Kidney (tissue), 22 donors: ENCODE measurements at places on chromosomes 11 and 22. TPM values are rescaled to one million over a fixed set of nuclear protein-coding genes. Genes with fewer than 3 reads are reported as not detected.
A peak's percentile ranks its signal among the peaks of the same experiment; 100 is the strongest.

The OR8G1 gene
- not detected for total RNA-seq

The OR4D5 gene
- total RNA-seq = not detected

- H3K4me1 ChIP-seq = peaks cover 23% of the 10 kb centered on the region
- H3K27ac ChIP-seq = no peak overlapping the region
- no peaks in the 10 kb centered on the region for H3K36me3 ChIP-seq
Observed at GRCh38 chr11:62398011-62398994, 20.5 kb upstream of the SCGB1A1 start.

DNA sequence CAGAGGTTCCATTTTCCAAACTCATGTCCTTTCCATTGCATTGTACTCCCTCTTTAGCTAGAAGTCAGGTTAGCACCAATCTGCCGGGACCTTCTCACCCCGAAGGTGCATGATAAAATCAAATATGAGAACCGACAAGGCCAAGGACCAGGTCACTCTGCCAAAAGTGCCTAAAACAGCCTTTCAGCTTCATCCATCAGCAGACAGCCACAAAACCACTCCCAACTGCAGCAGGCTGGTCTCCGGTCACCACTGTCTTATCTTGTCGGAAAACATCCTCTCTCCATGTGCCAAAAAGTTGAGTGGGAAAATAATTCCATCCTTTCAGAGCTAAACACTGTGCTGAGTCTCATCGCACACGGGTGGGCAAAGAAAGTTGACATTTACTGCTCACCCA is 1.4 kb downstream of the PI4KA start:
- H3K27me3 ChIP-seq = no peaks in the 10 kb centered on the region
- H3K27ac ChIP-seq = no peak overlapping the region
- H3K4me3 ChIP-seq = peak overlapping the region; percentile 81

The RAB36 gene
- total RNA-seq = 30.5 TPM

The C11orf65 gene
- total RNA-seq = 1.1 TPM

DNA sequence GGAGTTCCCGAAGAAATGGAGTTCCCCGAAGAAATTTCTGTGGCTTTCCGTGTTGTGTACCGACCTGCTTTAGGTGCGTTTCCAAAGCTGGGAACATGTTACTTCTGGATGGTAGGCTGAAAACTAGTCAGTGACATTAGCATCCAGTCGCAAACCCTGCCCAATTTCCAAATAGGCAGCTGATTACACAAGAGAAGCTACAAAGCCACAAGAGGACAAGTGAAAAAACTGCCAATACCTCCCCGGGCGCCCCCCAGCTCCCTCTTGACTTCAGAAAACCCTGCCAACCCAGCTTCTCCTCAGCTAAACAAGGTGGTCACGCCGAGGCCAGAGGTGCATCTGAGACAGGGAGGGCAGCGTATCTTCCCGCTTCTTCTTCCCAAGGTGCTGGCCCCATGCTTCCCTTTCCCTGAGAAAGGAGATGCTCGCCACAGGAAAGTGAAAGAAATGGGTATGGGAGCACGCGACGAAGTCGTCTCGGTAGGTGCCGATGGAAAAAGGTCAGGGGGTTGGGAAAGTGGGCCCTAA is 551 bp downstream of the AGBL2 start:
- H3K27ac ChIP-seq = no peak overlapping the region
- H3K4me1 ChIP-seq = no peaks in the 10 kb centered on the region
- peaks cover 2% of the 10 kb centered on the region for H3K36me3 ChIP-seq

- H3K4me3 ChIP-seq = no peak overlapping the region
- H3K36me3 ChIP-seq = no peaks in the 10 kb centered on the region
- H3K27ac ChIP-seq = no peak overlapping the region
- H3K27me3 ChIP-seq = no peaks in the 10 kb centered on the region
Observed at GRCh38 chr11:19727246-19727645, 14.6 kb downstream of the NAV2 start.

The CTTN gene
- total RNA-seq = 316 TPM

- H3K27ac ChIP-seq = no peak overlapping the region
- H3K4me3 ChIP-seq = no peak overlapping the region
- peaks cover 3% of the 10 kb centered on the region for H3K4me1 ChIP-seq
- no peak for DNase-seq
- no peaks in the 10 kb centered on the region for H3K27me3 ChIP-seq
Observed at GRCh38 chr11:61737131-61737530, 15.3 kb upstream of the MYRF start.

- no peaks in the 10 kb centered on the region for H3K27me3 ChIP-seq
- no peaks in the 10 kb centered on the region for H3K4me1 ChIP-seq
- H3K36me3 ChIP-seq = no peaks in the 10 kb centered on the region
- H3K27ac ChIP-seq = no peak overlapping the region
- H3K4me3 ChIP-seq = no peak overlapping the region
Observed at GRCh38 chr22:34354071-34354817, 434.0 kb upstream of the LARGE1 start.

- H3K4me1 ChIP-seq = no peaks in the 10 kb centered on the region
- no peak overlapping the region for H3K27ac ChIP-seq
- no peak for DNase-seq
- no peak overlapping the region for H3K4me3 ChIP-seq
- H3K36me3 ChIP-seq = peaks cover 8% of the 10 kb centered on the region
Observed at GRCh38 chr11:120467627-120468026, 43.9 kb upstream of the GRIK4 start.

- H3K36me3 ChIP-seq = no peaks in the 10 kb centered on the region
- peaks cover 16% of the 10 kb centered on the region for H3K4me1 ChIP-seq
Observed at GRCh38 chr22:31635638-31636306, 26.2 kb downstream of the PISD start.

- no peak overlapping the region for H3K27ac ChIP-seq
- no peak overlapping the region for H3K4me3 ChIP-seq
- DNase-seq = peak; percentile 45
Observed at GRCh38 chr22:49997932-49998717, 14.4 kb downstream of the IL17REL start.

DNA sequence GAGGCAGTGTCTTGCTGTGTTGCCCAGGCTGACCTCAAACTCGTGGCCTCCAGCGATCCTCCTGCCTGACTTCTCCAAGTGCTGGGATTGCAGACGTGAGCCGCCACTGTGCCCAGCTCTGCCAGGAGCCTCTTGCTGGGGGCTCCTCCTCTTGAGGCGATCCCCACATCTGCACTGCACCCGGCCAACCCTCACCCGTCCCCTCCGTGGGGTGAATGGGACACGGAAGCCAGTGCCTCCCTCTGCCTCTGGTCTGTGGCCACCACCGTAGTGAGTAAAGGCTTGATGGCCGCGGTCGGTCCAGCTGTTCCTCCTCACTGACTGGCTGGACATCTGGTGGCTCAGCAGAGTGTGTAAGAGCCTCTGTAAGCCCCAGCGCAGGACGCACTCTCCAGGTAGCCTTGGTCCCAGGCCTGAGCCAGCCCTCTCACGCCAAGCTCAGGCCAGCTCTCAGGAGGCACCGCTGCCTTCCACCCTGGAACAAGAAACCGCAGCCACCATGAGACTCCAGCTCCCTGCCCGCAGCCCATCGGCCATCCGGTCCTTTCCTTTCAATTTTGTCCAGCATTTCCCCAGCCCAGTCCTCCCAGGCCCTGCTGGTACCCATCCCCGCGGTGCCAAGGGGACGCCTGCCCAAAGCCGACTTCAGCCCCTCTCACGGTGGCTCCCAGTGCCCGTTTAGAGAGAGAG is 100.3 kb downstream of the BRD1 start:
- H3K4me3 ChIP-seq = no peak overlapping the region
- H3K36me3 ChIP-seq = no peaks in the 10 kb centered on the region

DNA sequence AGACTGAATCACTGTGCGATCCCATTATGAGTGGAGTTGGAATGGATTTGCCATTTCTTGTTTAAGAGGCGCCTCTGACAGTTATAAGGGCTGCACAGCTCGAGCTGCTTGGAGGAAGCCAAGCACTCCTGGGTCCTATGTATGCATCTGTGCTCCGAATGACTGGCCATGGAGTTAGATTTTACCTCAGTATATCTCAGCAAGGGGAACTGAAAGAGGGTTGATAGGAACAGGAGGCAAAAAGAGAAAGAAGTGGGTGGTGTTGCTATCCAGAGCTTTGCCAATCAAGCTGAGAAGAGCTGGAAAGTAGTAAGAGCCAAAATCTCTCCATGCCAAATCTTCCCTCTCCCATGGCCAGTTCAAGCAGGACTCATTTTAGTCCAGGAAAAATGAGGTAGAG is 632.0 kb upstream of the KIRREL3 start:
- no peaks in the 10 kb centered on the region for H3K27me3 ChIP-seq
- H3K36me3 ChIP-seq = no peaks in the 10 kb centered on the region
- H3K4me1 ChIP-seq = no peaks in the 10 kb centered on the region
- H3K4me3 ChIP-seq = no peak overlapping the region
- H3K27ac ChIP-seq = no peak overlapping the region

DNA sequence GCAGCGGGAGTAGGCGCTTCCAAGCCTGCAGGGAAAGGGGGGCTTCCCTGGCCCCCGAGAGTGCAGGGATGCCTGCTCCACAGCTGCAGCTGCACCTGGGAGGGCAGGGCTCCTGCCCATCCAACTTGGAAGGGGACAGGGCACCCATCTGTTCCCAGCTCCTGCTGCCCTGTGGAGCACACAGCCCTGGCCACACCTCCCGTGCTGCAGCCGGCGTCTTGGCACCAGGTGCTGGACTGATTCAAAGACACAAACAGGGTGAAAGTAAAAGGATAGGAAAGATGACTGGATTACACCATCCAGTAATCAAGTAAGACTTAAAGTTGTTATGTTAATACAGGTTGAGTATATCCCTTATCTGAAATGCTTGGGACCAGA is 14.8 kb downstream of the NPAT start:
- DNase-seq = no peak
- H3K27me3 ChIP-seq = no peaks in the 10 kb centered on the region
- peaks cover 8% of the 10 kb centered on the region for H3K36me3 ChIP-seq
- no peak overlapping the region for H3K4me3 ChIP-seq
- H3K4me1 ChIP-seq = no peaks in the 10 kb centered on the region

DNA sequence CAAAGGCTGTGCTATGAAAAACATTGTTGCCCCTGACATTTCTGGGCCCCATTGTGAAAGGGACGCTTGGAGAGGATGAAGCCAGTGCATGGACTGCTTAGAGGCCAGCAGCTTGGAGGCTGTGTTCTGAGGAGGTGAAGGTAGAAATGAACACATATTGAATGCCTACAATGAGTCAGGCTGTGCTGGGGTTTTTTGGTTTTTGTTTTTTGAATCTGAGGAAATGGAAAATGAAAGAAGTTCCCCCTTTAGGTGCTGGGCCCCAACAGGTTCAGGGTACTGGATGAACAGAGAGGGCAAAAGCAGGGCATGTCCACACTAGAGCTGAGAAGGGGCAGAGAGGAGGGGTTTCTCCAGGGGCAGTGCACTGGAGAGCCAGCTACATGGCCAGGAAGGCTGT is 166.1 kb upstream of the API5 start:
- no peaks in the 10 kb centered on the region for H3K36me3 ChIP-seq
- no peaks in the 10 kb centered on the region for H3K4me1 ChIP-seq
- no peak for DNase-seq
- H3K27ac ChIP-seq = no peak overlapping the region
- no peak overlapping the region for H3K4me3 ChIP-seq

- no peak for DNase-seq
- H3K4me1 ChIP-seq = no peaks in the 10 kb centered on the region
- peak overlapping the region; percentile 55 for H3K4me3 ChIP-seq
Observed at GRCh38 chr22:37267135-37267587, 15.1 kb upstream of the CYTH4 start.

DNA sequence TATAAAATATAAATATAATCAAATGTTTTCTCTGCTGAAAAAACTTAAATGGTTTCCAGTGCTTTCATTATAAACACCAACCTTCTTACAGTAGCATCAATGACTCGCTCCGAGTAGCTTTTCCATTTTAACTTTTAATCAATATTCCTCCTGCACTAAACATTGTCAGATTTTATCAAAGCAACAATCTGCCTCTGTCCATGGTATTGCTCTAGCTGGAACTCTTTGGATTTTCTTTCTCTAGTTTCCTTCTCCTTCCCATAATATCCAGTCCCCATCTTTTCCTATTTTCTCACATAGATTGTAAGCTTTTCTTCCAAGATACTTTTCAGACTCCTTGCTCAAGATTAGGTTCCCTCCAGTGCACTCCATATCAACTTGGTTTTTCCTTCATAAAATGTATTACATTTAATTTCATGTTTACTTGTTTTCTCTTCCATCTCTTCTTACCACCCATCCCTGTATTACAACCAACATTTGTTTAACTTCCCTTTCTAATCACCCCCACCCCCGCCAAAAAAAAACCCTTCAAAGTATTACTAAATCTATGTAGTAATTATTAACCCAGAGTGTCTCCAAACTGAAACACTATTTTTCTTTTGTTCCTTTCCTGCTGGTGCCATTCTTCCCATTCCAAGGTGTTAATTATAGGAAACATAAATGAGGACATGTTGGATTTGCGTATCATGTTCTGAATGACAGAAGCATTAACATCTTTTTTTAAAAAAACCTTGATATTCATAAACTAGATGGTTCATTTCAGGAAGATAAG is 716.5 kb downstream of the NELL1 start:
- no peak for DNase-seq
- no peaks in the 10 kb centered on the region for H3K27me3 ChIP-seq
- H3K27ac ChIP-seq = no peak overlapping the region
- no peaks in the 10 kb centered on the region for H3K4me1 ChIP-seq
- H3K36me3 ChIP-seq = no peaks in the 10 kb centered on the region
- H3K4me3 ChIP-seq = no peak overlapping the region

DNA sequence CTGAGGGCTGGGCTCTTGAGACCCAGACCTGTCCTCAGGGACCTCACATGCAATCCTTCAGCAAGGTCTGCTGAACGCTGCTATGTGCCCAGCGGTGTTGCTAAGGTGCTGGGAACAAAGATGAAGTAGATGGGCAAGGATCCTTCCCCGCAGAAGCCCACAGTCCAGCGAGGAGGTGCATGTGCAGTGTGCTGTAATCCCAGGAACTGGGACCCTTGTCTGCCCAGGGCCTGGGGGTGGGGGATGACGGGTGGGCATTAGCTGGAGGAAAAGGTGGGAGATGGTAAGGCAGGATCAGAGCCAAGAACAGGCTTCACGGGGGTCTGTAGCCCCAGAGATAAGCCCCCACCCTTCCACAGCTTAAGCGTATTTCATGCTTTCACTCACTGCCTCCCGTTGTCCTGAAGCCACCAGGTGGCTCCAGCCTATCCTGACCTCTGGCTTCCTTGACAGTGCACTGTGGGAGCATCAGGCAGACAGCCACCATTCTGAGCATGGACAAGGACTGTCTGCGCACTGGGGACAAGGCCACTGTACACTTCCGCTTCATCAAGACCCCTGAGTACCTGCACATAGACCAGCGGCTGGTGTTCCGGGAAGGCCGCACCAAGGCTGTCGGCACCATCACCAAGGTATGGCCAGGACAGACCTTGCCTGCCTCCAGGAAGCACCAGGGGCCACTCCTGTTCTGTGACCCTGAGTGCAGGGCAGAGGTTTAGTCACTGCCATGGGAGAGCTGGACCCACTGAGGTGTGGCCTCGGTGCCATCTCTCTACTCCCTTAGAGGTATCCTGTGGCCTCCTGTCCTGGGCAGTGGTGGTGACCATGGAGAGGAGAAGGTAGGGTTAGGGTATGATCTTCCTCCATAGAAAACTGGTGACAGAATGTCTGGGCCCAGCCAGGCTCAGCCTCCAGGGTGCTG is 22.0 kb downstream of the GTPBP1 start:
- no peaks in the 10 kb centered on the region for H3K4me1 ChIP-seq
- H3K4me3 ChIP-seq = no peak overlapping the region
- no peaks in the 10 kb centered on the region for H3K27me3 ChIP-seq
- no peak overlapping the region for H3K27ac ChIP-seq

GRCh38 chr11:34243600-34244464 is 114.0 kb downstream of the ABTB2 start:
- no peaks in the 10 kb centered on the region for H3K4me1 ChIP-seq
- DNase-seq = no peak
- no peak overlapping the region for H3K27ac ChIP-seq
- no peaks in the 10 kb centered on the region for H3K27me3 ChIP-seq
- no peaks in the 10 kb centered on the region for H3K36me3 ChIP-seq
- no peak overlapping the region for H3K4me3 ChIP-seq

- H3K4me3 ChIP-seq = no peak overlapping the region
- no peak for DNase-seq
- H3K36me3 ChIP-seq = peaks cover 4% of the 10 kb centered on the region
- H3K4me1 ChIP-seq = peaks cover 37% of the 10 kb centered on the region
Observed at GRCh38 chr11:57786436-57786835, 24.8 kb downstream of the CTNND1 start.
